ENCODE measurements at places on chromosomes 7 and 10. TPM values are rescaled to one million over a fixed set of nuclear protein-coding genes. Genes with fewer than 3 reads are reported as not detected.

- no peak for DNase-seq
Measured at GRCh38 chr7:78124216-78124615, 325.6 kb downstream of the PHTF2 start.

DNA sequence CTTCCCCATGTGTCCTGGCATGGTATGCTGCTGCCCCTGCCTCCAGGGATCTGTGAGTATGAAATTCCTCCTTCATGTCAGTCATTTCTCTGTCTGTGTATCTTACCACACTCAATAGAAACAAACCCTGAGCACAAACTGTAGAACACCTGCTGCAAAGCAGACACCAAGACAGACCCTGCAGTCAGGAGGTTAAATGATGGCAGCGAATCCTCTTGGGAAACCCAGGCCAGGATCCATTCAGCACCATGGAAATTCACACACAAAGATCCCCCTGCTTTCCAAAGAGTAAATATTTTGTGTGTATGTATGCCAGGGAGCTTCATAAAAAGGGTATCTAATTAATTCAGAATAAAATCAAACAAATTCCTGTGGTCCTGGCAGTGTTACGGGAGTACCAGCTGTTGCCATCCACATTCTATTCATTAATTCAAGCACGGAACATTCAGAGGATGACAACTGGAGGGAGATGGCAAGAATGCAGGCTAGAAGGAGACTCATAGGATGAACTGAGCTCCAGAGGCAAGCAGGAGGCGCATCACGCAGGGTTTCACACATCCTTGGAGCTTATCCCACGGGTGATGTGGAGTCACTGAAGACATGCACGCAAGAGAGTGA lies 14.8 kb downstream of the ITIH5 start:
- DNase-seq = no peak

- DNase-seq = no peak
Measured at GRCh38 chr10:131851346-131851745, 49.5 kb upstream of the PPP2R2D start.

DNA sequence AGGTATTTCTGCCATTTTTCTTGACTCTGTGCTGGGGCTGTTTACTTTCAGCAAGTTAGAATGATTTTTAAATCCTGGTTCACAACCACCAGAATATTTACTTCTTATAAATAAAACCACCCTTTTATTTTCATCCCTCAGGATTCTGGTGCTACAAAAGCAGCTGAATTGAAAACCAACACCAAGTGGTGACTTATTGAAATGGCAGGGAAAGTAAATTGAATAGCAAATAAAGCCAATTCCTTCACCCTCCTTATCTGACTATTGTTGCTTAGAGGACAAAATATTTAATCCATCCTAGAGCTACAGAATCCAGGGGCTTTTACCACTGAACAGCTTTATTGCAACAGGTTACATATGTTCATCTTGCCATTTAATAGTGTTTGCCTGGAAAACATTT lies 828.6 kb upstream of the GHITM start:
- no peak for DNase-seq

ABCB1 gene
- 0.72 TPM for polyA plus RNA-seq

NPTX2 gene
- 0.07 TPM for polyA plus RNA-seq

Data from IMR-90 (cell line).